Stimulated activated CD8-positive, alpha-beta memory T cell treated with anti-CD3 and anti-CD28 coated beads, Interleukin-7, amount 100 ng/mL, for 1 hour (primary cell): ENCODE measurements at places on chromosomes 11 and 22.

GRCh38 chr11:65911682-65912568, 6.9 kb downstream of the C11orf68 start:
- DNase-seq, result no peak

- no peak for DNase-seq
Measured at GRCh38 chr11:29063630-29064361, 953.0 kb downstream of the KCNA4 start.

GRCh38 chr22:38398609-38399461, 56.2 kb downstream of the KCNJ4 start:
- peak; percentile 71 for DNase-seq

DNA sequence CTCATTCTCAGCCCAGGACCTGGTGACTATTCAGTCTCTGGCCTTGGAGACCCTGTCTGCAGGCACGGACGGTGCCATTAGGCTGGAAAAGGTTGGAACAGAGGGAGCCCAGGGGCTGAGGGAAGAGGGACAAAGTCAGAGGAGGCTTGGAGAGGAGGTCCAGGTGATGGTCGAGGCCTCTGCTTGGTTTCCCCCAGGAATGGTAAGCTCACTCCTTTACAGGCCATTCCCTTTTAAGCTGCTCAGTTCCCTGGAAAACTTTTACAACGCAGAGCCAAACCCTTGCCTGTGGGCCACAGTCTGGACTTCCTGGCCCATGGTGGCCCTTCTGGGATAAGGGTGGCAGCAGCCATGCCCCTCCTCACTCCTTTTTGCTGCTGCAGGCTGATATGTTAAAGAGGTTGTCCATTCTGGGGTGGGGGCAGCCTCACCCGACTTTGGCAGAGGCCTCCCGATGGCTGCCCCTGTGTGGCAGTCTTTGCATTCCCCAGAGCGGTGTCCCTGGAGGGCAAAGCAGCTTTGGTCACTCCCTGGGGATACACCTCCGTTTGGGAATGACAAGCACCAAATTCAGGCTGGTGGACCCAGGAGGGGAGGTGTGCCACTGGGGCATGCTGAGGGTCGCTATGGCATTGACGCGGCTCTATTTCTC, 34.0 kb upstream of the RFPL3 start:
- DNase-seq, result no peak

GRCh38 chr11:19868281-19868821, 155.7 kb downstream of the NAV2 start:
- no peak for DNase-seq

- no peak for DNase-seq
Measured at GRCh38 chr11:34037016-34037415, 14.5 kb upstream of the CAPRIN1 start.

DNA sequence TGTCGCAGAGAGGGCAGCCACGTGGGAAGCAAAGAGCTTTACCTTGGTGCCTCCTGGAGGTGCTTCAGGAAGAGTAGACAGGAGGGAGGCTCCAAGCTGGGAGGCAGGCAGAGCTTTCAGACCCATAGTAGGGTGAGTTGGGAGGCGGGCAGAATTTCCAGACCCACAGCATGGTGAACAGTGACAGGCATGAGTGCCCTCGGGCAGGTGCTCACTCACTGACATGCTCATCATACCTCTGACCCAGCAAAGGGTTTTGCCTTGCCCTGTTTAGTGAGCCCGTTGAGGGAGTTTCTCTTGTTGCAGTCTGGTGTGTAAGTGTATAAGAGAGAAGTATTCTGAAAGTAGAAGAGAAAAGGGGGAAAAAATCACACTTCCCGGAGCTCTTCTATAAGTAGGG, 86.4 kb upstream of the NTM start:
- no peak for DNase-seq

DNA sequence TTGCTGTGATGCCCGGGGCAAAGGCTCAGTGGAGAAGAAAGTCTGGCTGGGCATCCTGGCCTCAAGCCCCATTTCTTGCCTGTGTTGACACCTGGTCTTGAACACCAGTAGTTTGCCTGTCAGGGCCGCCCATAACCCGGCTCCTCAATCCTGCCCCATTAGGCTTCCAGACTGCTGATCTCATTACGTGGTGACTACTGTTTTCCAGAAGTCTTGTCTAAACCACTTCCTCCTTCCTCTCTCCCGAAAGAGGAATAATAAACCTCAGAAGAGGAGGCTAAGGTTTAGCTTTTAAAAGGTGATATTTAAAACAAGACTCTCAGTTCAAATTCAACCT, 97.7 kb downstream of the CD44 start:
- no peak for DNase-seq

DNA sequence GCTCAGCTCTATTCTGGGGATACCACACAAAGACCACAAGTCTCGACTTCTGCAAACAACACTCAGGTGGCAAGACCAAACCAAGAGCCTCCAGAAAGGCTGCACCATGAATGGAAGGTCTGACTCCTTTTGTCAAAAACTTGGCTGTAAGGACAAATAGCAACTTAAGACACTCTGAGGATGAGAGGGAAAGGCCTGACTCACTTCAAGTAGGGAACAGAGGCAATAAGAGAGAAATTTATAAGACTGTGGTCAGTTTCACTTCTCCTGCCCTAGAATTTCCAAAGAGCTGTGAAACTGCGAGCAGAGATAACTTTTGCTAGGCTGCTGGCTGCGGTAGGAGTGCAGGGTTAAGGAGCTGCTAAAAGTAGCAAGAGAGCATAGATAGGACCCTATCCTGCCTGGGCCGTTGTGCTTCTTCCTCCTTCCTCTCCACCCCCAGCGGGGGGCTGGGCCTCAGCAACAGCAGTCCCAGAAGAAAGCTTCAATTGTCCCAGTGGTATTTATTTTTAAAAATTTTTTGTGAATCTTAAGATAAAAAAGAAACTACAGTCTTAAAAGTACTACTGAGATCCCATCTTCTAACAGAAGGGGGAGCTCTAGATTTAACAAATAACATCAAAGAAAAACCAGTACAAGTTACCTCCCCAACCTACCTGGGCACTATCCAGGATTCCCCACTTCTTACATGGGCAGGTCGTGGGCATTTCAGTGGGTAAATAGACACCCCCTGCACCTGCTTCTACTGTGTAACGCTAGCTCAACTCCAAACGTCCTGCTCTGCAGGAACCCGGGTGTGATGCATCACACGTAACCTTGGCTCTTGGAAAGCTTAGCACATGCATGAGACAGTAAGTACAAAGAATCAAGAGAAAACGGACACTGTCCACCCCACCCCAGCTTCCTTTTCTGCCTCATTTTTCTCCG, 66.4 kb downstream of the SGSM3 start:
- no peak for DNase-seq

- no peak for DNase-seq
Measured at GRCh38 chr11:8749202-8749601, 66.6 kb downstream of the RPL27A start.

DNA sequence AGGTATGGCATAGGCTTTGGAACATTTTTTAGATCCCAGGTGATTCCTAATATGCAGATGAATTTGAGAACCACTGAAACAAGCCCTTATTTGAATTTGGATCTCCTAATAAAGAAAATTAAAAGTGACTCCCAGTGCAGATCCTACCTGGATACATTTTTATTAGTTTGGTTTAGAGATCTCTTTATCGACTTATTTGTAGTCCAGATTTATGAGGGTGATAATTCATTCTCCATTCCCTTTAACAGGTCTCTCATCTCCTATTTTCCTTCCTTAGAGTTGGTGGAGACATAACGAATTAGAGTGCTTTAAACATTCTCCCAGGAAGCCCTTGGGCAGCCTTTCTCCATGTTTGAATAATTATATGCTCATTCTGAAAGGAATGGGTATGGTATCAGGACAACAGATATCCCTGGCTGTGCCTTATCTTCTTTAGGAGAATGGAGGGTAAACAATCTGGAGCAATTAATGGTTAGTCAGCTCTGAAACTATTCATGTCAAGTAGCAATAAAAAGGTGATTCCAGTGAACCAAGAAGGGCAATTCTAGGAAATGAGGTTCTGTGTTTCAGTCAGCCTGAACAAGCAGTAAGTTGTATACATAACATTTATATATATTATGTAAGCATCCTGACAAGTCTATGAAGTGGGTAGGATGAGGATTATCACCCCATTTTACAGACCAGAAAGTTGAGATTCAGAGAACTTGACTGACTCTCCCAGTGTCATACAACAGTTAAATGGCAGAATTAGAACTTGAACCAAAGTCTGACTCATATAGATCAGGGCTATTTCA, 53.9 kb upstream of the RCE1 start:
- DNase-seq, result no peak

DNA sequence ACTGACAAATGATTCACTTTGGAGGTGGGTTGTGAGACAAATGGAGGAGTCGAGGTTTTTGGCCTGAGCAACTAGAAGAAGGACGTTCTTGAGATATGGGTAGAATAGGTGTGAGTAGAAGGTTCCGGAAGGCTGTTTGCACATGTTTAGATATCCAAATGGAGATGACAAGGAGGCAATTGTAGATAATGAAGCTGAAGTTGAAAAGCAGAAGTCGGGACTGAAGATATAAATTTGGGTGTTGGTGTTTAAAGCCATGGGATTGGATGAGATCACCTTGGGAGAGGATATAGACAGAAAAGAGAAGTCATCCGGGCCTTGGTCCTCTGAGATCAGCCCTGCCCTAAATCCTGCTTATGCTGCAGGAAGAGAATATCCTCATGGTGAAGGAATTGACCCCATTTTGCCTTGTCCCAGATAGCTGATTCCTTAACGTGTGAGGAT, 75.5 kb upstream of the CD44 start:
- DNase-seq, result no peak

GRCh38 chr11:27699926-27700350, 317 bp downstream of the BDNF start:
- DNase-seq, result no peak

DNA sequence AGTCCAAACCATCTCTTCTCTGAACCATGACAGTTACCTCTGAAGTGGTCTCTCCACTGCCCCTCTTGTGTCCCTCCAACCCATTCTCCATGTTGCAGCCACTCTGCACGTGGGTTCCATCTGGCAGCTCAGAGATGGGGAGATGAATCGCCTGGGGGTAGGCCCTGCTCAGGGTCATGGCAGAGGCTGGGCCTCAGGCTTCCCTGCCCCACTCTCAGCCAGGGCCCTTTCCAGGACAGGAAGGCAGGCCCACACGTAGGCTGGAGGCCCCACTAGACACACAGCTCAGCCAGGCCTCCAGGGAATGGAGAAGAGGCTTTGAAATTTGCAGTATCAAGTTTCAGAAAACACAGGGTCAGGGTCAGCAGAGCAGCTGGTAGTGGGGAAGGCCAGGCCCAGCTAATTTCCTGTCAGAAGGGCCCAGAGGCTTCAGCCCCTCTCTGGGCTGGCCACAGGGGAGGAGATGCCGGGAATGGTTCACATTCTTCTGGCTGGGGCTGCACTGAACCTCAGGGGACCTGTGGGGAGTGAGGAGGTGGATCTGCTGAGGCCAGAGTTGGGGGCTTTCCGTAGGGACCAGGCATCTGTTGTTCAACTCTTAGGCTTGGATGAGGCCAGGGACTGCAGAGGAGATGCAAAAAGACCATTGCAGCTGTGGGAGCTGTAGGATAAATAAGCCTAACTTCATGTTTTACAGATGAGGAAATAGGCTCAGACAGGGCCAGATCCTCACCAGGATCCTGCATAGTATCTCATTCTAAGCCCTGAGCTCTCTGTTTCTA, 101.6 kb downstream of the SWAP70 start:
- no peak for DNase-seq

- no peak for DNase-seq
Measured at GRCh38 chr11:657691-658126, 20.6 kb downstream of the DRD4 start.

DNA sequence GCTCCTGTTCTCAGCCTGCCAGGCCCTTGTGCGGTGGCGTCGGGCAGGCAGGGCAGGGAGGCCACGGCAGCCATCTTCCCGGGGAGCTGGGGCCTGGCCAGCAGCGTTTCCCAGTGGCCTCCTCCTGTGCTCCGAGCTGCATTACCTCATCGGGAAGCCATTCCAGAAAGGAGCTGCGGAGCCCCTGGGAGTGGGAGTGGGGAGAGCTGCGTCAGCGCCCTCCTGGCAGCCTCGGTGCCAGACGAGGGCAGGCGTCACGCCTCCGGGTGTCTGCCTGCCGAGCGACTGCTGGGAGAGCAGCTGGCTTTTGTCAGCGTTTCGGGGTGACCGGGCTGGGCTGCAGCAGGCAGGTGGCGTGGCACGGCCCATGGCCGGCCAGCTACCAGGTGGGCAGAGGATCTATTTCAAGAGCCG, 30.9 kb upstream of the WNT7B start:
- no peak for DNase-seq

DNA sequence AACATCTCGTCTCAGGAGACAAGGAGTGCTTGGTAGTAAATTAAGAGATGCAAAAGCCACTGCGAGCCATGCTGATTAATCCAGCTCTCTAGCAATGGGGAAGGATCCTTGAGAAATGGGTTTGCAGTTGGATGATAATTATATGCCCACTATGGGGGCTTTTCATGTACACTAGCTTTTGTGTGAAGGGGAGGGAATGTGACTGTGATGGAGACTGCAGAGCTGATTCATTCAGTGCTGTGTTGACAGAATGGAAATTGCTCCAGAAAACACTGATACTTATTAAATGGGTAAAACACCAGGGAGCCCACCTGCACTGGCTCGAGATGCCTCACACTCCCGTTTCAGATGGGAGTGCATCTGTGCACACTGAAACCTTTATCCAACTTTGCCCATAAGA, 37.0 kb upstream of the KIRREL3 start:
- DNase-seq, result no peak

GRCh38 chr22:19498866-19499190, 19.1 kb downstream of the CDC45 start:
- no peak for DNase-seq

GRCh38 chr11:73461335-73461840, 85.2 kb downstream of the RELT start:
- no peak for DNase-seq

GRCh38 chr11:70200212-70200844, 2.8 kb upstream of the FADD start:
- no peak for DNase-seq

GRCh38 chr11:35303596-35304385, 115.6 kb downstream of the SLC1A2 start:
- no peak for DNase-seq

DNA sequence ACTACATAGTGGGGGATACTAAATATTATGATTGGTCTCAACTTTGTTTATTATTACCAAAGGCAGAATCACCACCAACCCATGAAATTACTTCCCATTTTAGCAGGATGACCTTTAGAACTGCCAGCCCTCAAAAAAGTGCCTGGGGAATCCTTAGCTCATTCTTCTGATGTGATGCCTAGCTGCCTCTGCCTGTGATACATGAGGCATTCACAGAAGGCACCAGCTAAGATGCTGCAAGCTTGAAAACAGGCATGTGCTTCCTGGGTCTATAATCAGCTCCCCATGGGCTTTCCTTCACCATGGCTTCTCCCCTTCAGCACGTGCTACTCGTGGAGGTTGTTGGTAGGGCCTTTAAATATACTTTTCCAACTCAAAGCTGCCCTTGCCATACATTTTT, 50.4 kb upstream of the ARHGAP20 start:
- DNase-seq, result no peak
